ENCODE measurements at places on chromosomes 6 and 20.

GRCh38 chr6:102717737-102718456, 1324.4 kb downstream of the GRIK2 start:
- DNase-seq, result no peak

- no peak for DNase-seq
These were observed 14.3 kb downstream of the ZNF451 start for GRCh38 chr6:57104336-57104735.

- DNase-seq, result no peak
These were observed 40.2 kb upstream of the SAMHD1 start for GRCh38 chr20:36991703-36992102.

DNA sequence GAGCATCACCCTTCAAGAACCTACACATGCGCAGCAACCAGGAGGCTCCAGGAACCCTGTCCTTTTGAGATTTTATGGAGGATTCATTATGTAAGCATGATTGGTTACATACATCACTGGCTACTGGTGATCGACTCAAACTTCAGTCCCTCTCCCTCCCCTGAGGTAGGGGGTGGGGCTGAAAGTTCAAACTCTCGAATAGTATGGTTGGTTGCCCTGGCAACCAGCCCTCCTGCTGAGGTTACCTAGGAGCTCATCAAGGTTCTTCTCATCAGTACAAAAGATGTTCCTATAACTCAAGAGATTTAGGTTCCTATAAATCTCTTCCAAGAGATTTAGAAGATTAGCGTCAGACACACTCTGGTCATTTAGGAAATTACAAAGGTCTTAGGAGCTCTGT, 21.9 kb upstream of the ZSCAN9 start:
- no peak for DNase-seq

DNA sequence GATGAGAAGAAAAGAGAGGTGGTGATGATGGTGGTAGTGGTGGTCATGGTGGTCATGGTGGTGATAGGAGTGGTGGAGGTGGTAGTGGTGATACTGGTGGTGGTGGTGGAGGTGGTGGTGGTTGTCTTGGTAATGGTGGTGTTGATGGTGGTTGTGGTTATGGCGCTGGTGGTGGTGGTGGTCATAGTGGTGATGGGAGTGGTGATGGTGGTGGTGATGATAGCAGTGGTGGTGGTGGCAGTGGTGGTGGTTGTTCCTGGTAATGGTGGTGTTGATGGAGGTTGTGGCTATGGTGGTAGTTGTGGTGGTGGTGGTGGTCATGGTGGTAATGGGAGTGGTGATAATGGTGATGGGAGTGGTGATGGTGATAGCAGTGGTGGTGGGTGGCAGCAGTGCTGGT, 36.8 kb downstream of the HAO1 start:
- no peak for DNase-seq

GRCh38 chr20:56393653-56394052, 1.2 kb downstream of the CSTF1 start:
- DNase-seq, result no peak

DNA sequence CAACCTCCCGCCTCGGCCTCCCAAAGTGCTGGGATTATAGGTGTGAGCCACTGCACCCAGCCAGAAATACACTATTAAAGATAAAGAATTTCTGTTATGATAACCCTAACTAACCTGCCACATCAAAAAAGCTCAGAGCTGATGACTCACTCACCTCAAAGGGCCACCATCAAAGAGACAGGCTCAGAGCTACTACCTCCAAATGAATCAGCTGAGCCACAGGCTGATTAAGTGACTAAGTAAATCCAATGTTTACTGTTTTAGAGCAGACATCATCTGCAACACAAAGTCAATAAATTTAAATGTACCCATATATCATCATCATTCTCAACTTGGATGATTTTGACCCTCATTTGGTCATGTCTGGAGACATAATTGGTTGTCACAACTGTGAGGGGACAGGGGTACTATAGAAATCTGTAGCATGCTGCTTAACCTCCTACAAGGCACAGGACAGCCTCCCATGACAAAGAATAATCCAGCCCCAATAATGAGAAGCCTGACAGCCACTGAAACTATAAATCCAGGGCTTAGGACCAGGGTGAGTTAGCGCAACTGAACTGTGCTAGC, 106.5 kb downstream of the ATP9A start:
- DNase-seq, result no peak

DNA sequence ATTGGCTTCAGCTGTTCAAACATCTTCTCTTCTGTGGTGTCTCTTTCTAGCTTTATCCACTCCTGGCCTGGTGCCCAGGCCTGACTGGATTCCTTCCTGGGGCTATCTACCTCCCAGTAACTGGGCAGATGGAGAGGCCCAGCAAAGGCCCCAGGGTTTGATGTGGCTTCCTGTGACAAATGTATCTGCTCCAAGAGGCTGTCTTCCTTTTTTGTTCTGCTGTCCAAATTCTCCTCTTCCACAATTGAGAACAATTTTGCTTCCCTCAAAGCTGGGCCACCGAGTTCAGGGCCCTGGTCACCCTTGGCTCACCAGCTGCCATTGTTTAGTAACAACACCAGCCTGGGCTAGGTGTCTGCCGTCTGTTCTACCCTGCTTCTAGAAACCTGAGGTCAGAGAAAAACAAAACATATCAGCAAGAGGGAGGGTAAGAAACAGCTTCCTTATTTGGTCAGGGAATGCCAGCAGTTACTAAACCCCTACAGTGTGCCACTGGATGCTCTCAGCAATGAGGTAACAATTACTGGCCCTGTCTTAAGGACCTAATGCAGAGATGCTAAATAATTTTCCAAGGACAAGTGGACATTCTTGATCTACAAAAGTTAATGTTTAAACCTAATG, 3.9 kb downstream of the ZFP57 start:
- DNase-seq, result no peak

GRCh38 chr6:129890164-129890563, 29.0 kb upstream of the TMEM244 start:
- DNase-seq, result no peak

DNA sequence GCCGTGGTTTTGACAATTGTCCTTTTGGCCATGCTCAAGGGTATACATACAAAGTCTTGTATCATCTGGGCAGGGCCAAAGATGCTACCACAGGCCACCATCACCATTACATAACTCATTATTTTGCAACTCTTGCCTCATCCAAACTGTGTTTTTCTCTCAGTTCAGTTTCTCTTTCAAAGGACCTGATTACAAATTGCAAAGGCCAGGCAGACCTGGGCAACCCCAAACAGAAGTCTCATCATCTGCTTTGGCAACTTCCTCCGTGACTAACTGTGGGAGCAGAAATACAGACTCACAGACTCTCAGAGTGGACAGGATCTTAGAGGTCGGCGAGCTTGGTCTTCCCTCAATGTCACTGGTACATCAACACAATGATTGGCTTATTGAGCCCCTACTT, 117.8 kb upstream of the NEDD9 start:
- peak; percentile 38 for DNase-seq

DNA sequence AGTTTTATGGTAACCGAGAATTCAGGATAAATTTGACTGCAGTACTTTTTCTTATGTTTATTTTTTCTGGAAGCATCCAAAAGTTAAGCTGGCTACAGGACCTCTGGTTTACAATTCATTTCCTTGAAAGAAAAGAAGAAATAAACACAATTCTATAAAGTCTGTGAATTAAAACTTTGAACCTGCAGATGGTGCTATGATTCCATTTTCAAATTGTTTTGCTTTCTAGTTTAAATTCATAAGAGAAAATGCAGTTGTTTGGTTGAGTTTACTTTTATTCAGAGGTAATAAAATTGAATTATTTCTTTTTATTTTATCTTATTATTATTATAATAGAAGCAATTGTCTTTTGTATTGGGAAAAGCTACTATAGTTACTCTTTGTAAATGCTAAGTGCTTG, 1.8 kb upstream of the VIP start:
- no peak for DNase-seq

GRCh38 chr20:62413896-62414481, 6.9 kb upstream of the CABLES2 start:
- DNase-seq, result no peak
